ENCODE measurements at places on chromosomes 3 and 15. TPM values are rescaled to one million over a fixed set of nuclear protein-coding genes. Genes with fewer than 3 reads are reported as not detected.

The CKMT1B gene
- total RNA-seq, result not detected

The FHIT gene
- 0.34 TPM for total RNA-seq

The EPHA3 gene
- 0.13 TPM for total RNA-seq

The RTP3 gene
- not detected for total RNA-seq

The GRAMD2A gene
- not detected for total RNA-seq

The CELF6 gene
- total RNA-seq, result 0.46 TPM

The PSMD6 gene
- total RNA-seq, result 104 TPM

The SLC7A14 gene
- total RNA-seq, result 0.34 TPM

The DPPA4 gene
- total RNA-seq, result 0.06 TPM

The UNC13C gene
- total RNA-seq, result 0.06 TPM

- DNase-seq, result no peak
Observed at GRCh38 chr15:71133747-71134472, 18.6 kb downstream of the THSD4 start.

GRCh38 chr3:129346695-129347457, 68.2 kb downstream of the HMCES start:
- no peak for DNase-seq

DNA sequence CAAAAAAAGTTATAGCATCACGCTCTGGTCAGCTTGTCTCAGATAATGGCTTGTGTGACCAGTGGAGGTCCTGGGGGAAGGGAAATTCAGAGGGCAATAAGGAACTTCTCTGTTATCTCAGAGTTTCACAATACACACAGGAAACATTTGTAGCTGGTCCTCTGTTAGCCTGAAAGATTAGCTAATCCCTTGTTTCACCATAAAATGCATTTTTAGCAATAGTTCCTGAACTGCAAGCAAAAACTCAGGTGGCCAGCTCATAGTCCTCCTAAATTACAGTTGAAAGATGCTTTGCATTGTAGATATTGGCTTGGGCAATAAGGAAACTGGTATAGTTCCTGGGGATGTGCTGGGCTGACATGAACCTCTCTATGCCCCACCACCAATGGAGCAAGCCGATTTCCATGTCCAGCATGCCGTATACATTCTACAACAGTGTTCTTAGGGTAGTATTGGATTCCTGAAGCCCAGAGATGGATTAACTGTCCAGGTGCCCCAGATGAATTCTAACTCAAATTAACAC, 141.5 kb upstream of the TBL1XR1 start:
- DNase-seq, result peak; percentile 41

- no peak for DNase-seq
Observed at GRCh38 chr3:108008931-108009639, 81.7 kb downstream of the CD47 start.

- DNase-seq, result no peak
Observed at GRCh38 chr3:117297541-117297940, 588.0 kb downstream of the TUSC7 start.

GRCh38 chr15:23385886-23386430, 31.4 kb downstream of the GOLGA8S start:
- no peak for DNase-seq

- no peak for DNase-seq
Observed at GRCh38 chr3:153889905-153890334, 231.3 kb upstream of the ARHGEF26 start.

GRCh38 chr3:182766099-182766498, 27.2 kb upstream of the ATP11B start:
- DNase-seq, result no peak

DNA sequence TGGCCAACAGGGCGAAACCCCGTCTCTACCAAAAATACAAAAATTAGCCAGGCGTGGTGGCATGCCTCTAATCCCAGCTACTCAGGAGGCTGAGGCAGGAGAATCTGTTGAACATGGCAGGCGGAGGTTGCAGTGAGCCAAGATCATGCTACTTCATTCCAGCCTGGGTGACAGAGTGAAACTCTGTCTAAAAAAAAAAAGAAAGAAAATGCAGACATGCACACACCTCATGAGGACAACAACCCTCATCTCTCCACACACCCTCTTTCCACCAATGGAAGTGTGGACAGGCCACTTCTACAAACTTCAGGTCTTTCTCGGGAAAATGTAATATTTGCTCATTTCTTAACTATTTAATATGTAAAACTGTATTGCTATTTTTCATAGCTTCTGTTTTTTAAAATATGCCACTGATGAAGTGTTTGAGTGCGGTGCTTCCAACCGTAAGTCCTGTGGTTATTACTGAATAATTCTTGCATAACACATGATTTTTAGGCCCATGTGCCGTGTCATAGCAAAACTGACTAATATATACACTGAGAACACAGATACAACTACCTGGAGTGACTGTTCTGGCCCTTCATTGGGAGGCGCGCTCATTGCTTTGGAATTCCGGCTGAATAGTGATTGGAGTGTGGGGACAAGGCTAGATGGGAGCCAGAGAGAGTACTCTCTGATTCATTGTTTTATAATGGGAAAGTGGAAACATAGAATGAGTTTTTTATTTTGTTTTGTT, 23.1 kb downstream of the LRRC31 start:
- peak; percentile 57 for DNase-seq

- DNase-seq, result no peak
Observed at GRCh38 chr15:84057714-84058331, 177.8 kb upstream of the GOLGA6L4 start.

GRCh38 chr15:71057143-71057542, 58.1 kb upstream of the THSD4 start:
- no peak for DNase-seq

- DNase-seq, result no peak
Observed at GRCh38 chr15:28955160-28955992, 69.6 kb downstream of the APBA2 start.

- peak; percentile 81 for DNase-seq
Observed at GRCh38 chr3:170701696-170702678, 116.1 kb upstream of the SLC7A14 start.
